ENCODE measurements at places on chromosomes 13 and 19. TPM values are rescaled to one million over a fixed set of nuclear protein-coding genes. Genes with fewer than 3 reads are reported as not detected.

DNA sequence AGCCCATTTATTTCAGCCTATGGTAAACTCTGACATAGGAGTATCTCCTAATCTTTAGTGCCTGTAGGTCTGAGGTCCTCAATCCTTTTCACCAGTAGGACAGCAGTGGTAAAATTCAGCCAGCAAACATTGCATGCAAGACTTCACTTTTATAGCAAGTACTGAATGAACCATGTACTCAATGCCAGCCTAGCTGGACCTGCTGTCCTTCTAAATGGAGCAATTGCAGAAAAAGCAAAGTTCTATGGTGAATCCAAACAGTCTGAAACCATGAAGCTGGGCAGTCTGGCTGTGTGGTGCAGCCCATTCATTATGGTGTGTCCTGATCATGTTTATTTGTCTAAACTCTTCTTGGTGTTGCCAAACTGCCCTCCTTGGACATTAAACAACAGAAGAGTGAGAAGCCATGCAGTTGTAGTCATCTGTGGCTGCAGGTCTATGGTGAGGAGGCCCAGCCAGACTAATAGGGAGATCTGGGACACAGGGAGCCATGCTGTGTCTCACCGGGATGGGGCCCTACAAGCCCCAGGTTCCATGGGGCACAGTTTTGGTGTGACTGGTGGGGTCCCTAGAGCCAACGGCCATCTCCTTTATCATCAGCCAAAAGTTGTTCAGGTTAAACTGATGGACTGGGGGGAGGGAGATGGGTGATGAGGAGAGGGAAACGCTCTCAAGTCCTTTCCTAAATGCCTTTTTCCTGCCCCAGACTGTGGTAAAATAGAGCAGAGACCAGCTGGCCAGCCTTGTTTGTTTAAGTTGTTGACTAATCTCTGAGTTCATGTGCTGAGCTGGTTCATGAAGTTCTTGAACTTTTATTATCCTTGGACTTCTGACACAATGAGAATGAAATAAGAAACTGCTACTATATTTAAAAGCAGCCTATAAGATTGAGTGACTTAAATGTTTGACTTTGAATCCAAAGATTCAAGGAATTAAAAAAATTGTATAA, 20.6 kb upstream of the TNFSF11 start:
- no peak for DNase-seq
- H3K4me1 ChIP-seq: no peaks in the 10 kb centered on the region
- no peaks in the 10 kb centered on the region for H3K27me3 ChIP-seq

DNA sequence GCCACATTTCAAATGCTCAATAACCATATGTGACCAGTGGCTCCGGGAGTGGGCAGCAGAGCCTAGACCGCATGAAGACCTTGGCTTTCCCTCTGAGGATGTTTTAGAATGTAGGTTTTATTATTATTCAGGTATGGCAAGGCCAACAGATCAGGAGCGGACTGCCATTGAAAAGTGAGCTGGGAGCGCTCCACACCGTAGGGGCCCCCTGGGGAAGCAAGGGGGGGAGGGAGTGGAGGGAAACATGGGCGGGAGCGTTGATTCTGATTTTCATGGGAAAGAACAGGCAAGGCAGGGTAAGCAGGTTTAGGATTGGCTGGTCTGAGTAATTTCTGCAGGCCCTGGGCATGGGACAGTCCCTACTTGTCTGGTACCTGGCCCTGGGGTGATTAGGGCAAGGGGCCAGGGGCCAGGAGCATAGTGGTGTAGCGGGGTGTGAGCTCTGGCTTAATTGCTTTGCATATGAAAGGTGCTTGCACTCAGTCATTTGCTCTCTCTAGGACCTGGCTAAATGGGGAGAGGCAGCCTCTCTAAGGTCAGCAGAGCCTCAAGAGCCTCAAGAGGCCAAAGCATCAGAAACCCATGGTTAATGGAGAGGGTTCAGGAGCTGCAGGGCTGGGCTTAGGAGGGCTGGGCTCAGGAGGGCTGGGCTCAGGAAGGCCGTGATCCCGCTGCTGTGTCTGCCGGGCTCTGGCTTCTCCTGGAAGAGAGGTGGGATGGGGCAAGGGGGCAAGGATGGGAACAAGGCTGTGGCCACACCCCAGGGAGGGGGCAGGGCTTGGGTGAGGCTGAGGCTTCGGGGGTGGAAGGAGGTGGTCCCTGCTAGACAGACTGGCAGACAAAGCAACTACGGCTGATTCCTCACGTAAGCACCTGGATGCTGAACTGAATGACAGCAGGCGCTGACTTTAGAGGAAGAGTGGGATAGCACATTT, 82.0 kb upstream of the WASF3 start:
- H3K27ac ChIP-seq: no peak overlapping the region
- H3K36me3 ChIP-seq: no peaks in the 10 kb centered on the region
- no peak overlapping the region for H3K4me3 ChIP-seq
- H3K4me1 ChIP-seq: no peaks in the 10 kb centered on the region

The TMEM238 gene
- total RNA-seq: 6.3 TPM

DNA sequence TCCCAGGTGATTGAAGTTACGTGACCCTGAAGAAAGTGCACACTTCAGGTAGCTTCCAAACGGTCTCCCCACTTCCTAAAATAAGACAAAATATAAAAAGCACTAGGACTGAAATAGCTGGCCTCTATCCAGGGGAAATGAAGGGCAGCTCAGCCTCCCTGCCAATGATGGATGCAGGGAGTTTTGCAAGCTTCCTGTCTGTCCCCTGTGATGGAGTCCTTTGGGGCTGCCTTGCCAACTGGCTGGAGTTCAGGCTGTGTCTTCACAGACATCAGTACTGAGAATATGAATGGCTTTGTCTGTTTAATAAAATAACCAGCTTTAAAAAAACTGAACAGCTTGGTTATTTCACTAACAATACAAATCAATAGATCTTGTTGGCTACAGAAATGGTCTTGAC, 101.4 kb upstream of the GPR12 start:
- H3K4me3 ChIP-seq: no peak overlapping the region
- no peaks in the 10 kb centered on the region for H3K27me3 ChIP-seq
- no peaks in the 10 kb centered on the region for H3K4me1 ChIP-seq
- no peak overlapping the region for H3K27ac ChIP-seq

- peaks cover 11% of the 10 kb centered on the region for H3K4me1 ChIP-seq
- no peak overlapping the region for H3K4me3 ChIP-seq
- H3K27ac ChIP-seq: no peak overlapping the region
- no peaks in the 10 kb centered on the region for H3K36me3 ChIP-seq
These were observed 28.9 kb downstream of the MLLT1 start for GRCh38 chr19:6250909-6251308.

DNA sequence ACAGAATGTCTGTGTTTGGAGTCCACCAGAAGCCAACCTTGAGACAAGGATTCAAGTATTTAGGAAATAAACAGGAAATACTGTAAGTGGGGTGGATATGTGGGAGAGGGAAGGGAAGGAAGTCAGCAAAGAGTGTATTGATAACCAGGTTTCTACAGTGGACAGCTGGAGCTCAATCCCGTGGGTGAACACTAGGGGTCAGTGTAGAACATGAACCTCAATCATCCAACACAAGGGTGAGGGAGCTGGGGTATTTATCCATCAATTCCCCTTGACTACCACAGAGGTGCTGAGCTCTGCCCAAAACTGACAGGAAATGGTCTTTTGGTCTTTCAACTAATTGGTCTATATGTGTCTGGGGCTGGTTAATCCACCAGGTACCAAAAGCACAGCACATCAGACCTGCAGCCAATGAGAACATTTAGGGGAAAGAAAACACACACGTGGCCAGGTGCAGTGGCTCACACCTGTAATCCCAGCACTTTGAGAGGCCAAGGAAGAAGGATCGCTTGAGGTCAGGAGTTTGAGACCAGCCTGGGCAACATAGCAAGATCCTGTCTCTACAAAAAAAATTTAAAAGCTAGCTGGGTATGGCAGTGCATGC, 5.6 kb upstream of the SYDE1 start:
- DNase-seq: peak; percentile 20
- H3K27me3 ChIP-seq: no peaks in the 10 kb centered on the region
- no peak overlapping the region for H3K27ac ChIP-seq
- no peaks in the 10 kb centered on the region for H3K4me1 ChIP-seq

DNA sequence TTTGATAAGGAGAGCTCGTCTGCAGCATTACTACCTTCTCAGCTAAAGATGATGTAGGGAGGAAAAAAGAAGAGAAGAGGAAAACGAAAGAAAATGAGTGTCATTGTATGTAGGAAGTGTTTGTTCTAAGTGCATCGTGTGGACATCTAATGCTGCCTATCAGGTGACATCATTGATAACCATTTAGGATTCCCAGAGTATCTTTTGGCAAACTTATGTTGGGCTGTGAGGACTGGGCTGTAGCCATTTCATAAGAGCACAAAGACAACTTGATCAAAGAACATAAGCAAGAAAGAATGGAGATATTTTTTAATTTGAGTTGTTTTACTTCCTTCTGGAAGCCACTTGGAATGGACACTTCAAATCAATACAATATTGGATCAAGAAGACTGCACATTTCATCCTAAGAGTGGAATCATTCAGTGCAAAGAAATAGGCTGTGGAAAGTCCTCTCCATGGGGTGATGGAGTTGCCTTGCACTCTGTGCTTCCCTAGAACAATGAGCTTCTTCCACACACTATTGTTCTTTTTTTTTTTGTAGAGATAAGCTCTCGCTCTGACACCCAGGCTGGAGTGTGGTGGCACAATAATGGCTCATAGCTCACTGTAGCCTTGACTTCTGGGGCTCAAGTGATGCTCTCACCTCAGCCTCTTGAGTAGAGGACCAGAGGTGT, 52.4 kb upstream of the UBL3 start:
- no peak overlapping the region for H3K4me3 ChIP-seq
- no peaks in the 10 kb centered on the region for H3K27me3 ChIP-seq
- no peak for DNase-seq
- peaks cover 12% of the 10 kb centered on the region for H3K4me1 ChIP-seq
- H3K27ac ChIP-seq: no peak overlapping the region
- no peaks in the 10 kb centered on the region for H3K36me3 ChIP-seq

DNA sequence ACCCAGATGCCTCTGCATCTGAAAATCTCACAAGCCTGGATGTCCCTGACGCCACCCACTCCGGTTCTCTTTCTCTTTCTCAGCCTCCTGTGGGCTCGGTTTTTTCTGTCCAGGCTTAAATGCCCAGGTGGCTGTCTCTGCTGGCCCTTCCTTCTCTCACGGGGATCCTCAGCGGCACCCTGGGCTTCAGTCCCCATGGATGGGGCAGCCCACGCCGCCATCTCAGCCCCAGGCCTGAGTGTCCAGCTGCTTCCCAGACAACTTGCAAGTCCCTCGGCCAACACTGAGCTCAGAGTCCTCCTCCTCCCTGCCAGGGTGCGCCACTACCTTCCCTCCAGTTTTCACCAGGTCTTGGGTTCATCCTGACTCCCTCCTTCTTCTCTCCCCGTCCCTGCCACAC, 6.4 kb downstream of the FBN3 start:
- no peaks in the 10 kb centered on the region for H3K27me3 ChIP-seq
- no peak overlapping the region for H3K4me3 ChIP-seq
- H3K36me3 ChIP-seq: no peaks in the 10 kb centered on the region
- peaks cover 13% of the 10 kb centered on the region for H3K4me1 ChIP-seq

DNA sequence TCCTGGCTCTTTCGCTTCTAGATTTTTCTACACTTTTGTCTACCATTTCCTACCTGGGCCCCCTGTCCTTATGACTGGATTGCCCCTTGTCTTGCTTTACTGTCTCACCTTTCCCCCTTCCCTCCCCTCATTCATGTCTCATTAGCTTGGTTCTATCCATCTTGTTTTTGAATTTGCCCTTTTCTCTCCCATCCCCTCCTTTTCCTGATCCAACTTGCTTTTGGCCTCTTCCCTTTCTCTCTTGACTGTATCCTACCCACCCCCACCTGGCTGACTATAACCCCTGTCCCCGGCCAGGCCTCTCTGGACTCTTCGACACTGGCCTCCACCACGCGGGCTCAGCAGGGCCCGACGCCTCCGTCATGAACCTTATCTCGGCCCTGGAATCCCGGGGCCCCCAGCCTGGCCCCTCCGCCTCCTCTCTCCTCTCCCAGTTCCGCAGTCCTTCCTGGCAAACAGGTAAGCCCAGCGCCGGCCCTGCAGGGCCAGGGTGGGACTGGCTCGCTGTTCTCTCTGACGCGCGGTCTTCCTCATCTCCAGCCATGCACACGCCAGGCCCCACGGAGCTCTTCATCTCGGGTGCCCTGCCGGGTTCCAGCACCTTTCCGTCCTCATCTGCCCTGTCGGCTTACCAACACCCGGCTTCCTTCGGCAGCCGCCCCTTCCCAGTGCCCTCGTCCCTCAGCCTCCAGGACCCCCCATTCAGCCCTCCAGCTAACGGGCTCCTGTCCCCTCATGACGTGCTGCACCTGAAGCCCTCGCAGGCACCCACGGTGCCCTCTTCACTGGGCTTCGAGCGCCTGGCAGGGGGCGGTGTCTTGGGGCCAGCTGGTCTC, 3.4 kb downstream of the PRR12 start:
- H3K27ac ChIP-seq: no peak overlapping the region
- no peak for DNase-seq
- H3K4me3 ChIP-seq: no peak overlapping the region
- H3K27me3 ChIP-seq: no peaks in the 10 kb centered on the region
- peaks cover 14% of the 10 kb centered on the region for H3K4me1 ChIP-seq

DNA sequence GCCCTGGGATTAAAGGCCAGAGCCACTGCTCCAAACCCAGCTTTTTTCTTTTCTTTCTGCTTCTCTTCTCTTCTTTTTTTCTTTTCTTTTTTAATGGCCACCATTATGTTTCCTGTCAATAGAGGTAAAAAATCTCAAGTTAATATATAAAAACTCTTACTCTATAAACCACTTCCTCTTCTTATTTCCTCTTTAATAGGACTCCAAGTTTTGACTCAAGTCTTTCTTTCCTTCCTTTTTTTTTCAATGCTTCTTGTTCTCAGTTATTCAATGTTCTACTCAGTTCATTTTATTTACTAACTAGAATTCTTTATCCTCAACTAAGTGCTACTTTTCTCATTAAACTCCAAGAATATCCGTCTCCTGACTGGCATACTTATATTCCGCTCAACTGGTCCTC, 27.1 kb upstream of the MYCBP2 start:
- no peak overlapping the region for H3K27ac ChIP-seq
- no peaks in the 10 kb centered on the region for H3K36me3 ChIP-seq
- H3K4me3 ChIP-seq: no peak overlapping the region
- no peak for DNase-seq

The ZNF850 gene
- total RNA-seq: 2.7 TPM

DNA sequence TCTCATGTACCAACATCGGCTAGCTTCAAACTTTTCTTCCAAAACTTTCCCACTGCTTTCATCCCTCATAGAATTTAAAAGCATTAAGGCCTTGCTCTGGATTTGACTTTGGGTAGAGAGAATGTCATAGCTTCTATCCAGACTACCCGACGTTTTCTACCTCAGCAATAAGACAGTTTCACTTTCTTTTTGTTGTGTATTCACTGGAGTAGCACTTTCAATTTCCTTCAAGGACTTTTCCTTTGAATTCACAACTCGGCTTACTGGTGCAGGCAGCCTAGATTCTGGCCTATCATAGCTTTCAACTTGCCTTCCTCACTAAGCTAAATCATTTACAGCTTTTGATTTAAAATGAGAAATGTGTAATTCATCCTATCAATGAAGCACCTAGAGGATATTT, 420.4 kb upstream of the GPC6 start:
- no peaks in the 10 kb centered on the region for H3K27me3 ChIP-seq
- no peaks in the 10 kb centered on the region for H3K36me3 ChIP-seq
- no peaks in the 10 kb centered on the region for H3K4me1 ChIP-seq
- peak overlapping the region; percentile 2 for H3K27ac ChIP-seq
- H3K4me3 ChIP-seq: peak overlapping the region; percentile 15
- DNase-seq: peak; percentile 1

The TGFB1 gene
- 13.7 TPM for total RNA-seq

GRCh38 chr19:55539090-55539984, 2.4 kb upstream of the SBK2 start:
- no peaks in the 10 kb centered on the region for H3K36me3 ChIP-seq
- H3K27ac ChIP-seq: no peak overlapping the region
- H3K4me1 ChIP-seq: no peaks in the 10 kb centered on the region
- no peaks in the 10 kb centered on the region for H3K27me3 ChIP-seq
- no peak overlapping the region for H3K4me3 ChIP-seq

Data from thyroid gland (tissue), 4 donors.